ENCODE measurements at places on chromosomes 11 and 22.

DNA sequence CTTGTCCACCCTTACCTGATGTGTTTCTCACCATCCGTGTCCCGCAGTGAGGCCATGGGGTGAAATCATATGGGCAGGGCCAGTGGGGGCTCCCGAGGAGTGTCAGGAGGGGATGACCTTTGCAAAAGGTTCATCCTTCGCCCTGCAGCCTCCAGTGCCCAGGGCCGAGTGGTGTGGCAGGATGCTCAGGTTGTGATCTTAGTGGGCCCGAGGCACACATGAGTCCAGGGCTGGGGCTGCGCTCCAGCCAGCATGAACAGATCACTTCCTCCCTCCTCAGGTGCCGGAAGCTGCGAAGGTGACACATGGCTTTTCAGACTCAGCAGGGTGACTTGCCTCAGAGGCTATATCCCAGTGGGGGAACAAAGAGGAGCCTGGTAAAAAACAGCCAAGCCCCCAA lies 2.8 kb upstream of the FKBP2 start:
- DNase-seq: no peak

DNA sequence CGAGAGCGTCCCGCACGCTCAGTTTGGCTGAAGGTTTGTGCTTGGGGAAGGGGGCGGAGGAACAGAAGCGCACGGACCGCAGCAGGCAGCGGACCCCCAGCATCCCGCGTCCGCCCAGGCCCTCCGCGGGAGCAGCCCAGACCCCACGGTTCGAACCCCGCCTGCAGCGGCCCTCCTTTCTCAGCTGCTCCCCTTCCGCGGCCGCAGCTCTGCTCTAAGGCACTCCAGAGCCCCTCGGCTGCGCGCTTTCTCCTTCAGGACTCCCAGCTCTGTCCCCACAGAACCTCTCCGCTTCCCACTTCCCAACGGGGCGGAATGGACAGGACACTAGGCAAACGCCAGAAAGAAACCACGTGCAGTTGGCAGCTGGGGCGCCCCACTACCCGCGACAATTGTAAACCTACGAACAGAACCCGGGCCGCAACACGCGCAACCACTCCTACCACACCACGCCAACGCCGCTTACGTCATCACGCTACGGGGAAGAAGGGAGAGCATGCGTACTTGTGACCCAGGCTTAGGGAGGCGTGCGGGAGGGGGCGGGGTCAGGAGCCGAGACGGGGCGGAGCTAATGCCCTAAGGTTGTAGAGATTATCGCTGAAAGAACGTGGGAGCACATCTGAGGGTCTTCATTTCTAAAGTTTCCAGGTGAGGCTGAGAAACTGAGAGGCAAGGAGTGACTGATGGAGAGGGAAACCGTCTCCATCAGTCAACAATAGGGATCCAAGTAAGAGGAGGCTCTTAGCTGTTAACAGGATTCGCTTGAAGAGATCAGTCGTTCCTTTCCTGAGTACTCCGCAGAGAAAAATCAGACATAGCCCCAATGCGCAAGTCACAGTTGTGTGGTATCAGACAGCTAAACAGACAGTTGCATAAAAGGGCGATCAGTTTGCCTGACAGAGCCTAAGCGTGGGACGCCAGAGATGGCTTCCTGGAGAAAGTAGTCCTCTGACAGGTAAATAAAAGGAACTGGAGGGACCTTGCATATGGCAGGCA lies at the start of gene NARS2:
Gene NARS2 (minus strand): TSS at position 479 of the 996 bp plus-strand sequence. CDS start 376 bp downstream, at position 103.
- DNase-seq: peak; percentile 91

DNA sequence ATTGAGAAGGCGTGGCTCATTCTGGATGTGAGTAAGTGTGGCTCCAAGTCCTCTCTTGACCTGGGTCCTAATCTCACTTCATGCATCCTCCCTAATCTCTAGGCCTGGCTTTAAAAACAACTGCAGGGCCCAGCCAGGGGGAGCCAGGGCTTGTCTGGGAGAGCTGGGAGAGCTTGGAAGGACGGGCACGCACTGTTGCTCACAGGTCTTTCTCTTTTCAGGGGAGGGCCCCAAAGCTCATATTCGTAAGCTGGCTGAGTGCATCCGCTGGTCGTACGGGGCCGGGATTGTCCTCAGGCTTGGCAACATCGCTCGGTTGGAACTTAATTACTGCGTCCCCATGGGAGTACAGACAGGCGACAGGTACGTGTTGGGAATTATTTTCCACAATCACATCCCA lies 34.1 kb upstream of the PARVB start:
- DNase-seq: no peak

DNA sequence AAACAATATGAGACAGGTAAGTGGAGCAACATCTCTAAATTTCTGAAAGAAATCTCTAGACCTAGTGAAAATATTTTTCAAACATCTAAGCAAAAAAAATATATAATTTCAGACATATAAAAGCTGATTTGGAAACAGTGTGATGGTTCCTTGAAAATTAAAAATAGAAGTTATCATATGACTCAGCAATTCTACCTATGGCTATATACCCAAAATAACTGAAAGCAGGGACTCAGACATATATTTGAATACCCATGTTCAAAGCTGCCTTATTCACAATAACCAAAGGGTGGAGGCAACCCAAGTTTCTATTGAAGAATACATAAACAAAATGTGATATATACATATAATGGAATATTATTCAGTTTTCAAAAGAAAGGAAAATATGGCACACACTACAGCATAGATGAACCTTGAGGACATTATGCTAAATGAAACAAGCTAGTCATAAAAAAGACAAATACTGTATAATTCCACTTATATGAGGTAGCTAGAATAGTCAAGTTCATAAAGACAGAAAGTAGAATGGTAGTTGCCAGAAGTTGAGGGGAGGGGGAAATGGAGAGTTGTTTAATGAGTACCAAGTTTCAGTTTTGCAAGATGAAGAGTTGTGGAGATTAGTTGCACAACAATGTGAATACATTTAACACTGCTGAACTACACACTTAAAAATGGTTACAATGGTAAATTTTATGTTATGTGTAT lies 300.4 kb downstream of the TTC28 start:
- no peak for DNase-seq

GRCh38 chr11:64251016-64251752 lies at the start of gene PLCB3:
TSS of gene PLCB3 (plus strand) at chr11:64251530. CDS start at chr11:64251650, 120 bp downstream.
- no peak for DNase-seq

- peak; percentile 78 for DNase-seq
These were observed 95.5 kb upstream of the PARVA start for GRCh38 chr11:12281571-12282478.

DNA sequence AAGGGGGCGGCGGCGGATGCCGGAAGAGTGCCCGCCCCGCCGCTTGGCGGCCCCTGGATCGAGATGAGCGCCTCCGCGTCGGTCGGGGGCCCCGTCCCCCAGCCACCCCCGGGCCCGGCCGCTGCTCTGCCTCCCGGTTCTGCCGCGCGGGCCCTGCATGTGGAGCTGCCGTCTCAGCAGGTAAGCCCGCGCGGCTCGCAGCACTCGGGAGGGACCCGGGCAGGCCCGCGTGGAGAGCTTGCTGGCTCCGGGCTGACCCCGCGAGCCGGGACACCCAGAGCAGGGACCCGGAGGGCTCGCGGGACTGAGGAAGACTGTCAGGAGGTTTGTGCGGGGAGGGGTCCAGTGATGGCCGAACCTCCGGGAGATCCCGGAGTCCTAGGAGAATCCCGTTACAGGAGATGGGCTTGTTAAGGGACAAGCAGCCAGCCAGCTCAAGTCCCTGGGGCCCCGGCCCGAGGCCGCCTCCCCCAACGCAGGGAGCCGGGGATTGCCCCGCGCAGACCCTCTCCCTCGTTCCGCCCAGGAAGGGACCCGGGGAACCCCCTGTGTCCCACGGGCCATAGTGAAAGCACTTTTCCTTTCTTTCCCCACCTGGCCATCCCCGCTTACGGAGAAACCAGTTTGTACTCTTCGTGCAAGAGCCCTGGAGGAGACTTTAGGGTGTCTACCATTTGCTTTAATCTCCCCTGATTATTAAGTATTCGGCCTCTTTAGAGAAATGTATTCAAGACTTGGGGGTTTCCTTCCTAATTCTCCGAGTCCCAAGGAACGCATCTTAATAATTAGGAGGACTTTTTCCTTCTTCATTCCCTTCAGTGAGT lies 547 bp downstream of the UVRAG start:
- DNase-seq: no peak

GRCh38 chr22:37884420-37884819 lies 21.7 kb upstream of the MICALL1 start:
- no peak for DNase-seq

DNA sequence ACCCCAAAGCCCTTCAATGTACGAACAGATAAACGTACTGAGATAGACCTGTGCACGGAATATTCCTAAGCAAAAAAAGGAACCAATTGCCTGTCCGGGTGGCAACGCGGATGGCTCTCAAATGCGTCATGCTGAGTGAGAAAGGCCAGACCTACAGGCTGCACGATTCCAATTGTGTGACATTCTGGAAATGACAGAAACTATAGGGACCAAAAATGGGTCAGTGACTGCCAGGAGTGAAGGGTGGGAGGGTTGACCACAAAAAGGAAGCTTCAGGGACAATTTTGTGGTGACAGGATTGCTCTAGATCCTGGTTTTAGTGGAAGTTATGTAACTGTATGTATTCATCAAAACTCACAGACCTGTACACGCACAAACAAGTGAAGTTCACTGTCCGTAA lies 24.0 kb upstream of the SYT8 start:
- no peak for DNase-seq

- DNase-seq: peak; percentile 81
These were observed 33.6 kb upstream of the TECTA start for GRCh38 chr11:121067453-121067852.

DNA sequence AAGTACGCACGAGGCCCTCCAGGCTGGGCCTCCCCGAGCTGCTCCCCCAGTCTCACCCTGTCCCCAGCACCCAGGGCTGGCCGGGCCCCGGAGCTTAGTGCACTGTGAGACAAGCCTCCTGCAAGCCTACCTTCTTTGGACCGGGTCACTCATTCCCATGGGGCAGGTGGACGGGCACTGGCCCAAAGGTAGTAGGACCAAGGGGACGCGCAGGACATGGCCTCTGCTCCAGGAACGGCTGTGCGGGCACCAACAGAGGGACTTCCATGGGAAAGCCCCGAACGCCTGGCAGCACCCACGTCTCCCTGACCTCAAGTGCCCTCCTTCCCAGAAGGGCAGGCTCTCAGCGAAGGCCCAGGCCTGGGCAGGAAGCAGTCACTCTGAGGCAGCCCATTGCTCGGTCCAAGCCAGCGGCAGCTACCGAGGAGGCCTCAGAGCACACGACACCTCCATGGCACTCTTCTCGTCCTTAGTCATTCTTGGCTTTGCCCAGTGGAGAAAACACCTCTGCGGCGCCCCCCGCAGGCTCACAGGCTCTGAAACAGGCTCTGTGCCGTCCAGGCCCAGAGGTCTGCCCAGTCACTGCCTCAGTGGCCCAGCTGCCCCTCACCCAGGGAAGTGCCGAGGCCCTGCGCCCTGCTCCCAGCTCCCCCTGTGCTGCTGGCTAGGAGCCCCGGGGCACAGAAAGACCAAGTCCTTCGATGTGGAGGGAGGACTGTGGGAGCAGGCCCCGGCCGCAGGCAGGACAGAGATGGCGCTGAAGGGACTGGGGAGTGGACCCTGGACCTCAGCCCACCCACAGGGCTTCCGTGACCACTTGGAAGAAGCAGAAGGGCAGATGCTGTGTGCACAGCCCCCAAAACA lies 3.8 kb downstream of the MOB2 start:
- DNase-seq: no peak

DNA sequence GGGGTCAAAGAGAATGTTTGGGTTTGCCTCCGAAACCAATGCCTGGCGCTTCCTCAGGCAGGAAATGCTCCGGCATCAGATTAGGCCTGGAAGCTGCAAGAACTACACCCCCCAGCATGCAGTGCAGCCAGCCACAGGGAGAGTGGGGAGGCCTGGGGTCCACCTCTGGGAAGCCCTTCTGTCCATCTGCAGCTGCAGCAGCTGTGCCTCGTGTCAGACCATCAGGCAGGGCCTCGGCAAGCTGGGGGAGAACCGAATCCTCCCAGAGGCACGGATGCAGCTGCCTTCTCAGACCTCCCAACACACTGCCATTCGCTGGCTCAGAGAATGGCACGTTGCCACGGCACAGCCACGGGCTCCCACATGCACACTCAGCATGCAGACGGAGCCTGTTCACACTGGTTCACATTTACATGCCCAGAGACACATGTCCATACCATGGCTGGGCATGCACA lies 57.4 kb downstream of the NECTIN1 start:
- DNase-seq: no peak

- no peak for DNase-seq
These were observed 127.7 kb downstream of the MN1 start for GRCh38 chr22:27673839-27674238.

DNA sequence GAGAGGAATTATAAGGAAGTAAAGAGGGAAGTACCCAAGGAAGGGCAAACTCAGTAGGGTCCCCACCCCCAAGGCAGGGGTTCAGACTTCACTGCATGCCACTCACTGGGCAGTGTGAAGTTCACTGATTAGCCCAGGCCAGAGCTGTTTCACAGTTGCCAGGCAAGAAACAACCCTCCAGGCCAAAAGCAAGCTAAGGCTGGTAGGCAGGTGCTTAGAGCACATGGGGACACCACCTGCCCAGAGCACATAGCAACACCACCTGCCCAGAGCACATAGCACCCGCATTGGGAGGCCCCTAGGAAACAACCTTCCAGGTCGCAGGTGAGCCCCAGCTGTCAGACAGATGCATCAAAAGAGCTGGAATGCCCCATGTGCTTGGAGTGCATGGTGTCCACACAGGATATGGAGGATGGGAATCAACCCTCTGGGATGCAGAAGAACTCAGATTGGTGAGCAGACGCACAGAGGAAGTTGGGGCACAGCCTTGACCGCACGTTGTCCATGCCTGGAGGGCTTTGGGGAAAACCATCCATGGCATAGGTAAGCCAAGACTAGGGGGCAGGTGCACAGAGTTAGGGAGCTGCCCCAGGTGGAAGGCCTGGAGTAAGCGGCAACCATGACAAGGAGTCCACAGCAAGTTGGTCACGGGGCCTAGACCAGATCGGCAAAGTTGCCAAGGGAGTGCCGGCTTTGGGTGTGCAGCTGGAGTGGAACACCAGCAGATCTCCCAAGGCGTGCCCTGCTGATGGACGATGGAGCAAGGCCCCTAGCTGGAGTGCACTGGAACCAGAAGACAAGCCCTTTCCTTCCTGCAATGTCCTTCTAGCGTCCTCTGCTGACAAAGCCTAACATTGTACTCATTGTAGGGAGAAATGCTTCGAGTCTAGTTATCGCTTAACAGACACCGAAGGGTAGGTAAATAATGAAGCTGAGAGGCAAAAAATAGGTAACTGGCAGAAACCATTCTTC lies 7.8 kb upstream of the TMEM216 start:
- no peak for DNase-seq

DNA sequence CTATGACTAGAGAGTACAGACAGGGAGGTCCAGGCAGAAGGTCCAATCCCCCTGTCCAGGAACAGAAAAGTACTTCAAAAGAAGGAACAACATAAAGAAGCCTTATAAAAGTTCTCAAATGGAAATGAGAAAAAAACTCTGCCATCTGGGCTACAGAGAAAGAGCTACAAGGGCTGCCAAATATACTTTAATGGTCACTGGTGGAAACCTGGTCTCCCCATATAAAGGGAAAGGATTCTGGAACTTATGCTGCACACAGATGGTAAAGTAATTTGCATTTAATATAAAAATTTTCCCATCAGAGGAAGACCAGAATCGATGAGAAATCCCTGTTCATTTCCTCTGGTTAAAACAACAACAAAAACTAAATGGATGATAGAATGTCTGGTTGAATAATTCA lies 119.4 kb upstream of the MTMR2 start:
- DNase-seq: no peak

All from NCI-H748 treated with DMSO at 0.1 percent for 48 hours (cell line).